ENCODE measurements at places on chromosomes 2 and 18.

GRCh38 chr2:233462826-233463470 is 103.6 kb downstream of the USP40 start:
- DNase-seq = no peak

GRCh38 chr2:31324016-31324633 is 90.2 kb downstream of the EHD3 start:
- DNase-seq = no peak

DNA sequence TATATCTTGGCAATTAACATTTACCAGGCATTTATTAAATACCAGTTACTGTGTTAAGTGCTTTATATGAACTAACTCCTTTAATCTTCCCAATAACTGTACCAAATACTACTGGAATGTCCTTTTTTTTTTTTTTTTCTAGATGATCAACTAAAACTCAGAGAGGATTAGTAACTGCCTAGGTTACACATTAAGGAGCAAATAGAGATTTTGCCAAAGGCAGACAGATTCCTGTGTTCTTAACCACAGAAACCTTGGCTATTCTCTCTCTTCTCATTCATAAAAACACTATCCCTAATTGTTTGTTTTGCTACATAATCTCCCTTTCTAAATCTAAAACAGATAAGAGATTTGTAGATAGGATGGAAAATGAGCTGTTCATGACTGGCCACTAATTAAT is 13.3 kb downstream of the DHX57 start:
- DNase-seq = no peak

- DNase-seq = no peak
Measured at GRCh38 chr18:24560511-24560981, 100.1 kb downstream of the HRH4 start.

DNA sequence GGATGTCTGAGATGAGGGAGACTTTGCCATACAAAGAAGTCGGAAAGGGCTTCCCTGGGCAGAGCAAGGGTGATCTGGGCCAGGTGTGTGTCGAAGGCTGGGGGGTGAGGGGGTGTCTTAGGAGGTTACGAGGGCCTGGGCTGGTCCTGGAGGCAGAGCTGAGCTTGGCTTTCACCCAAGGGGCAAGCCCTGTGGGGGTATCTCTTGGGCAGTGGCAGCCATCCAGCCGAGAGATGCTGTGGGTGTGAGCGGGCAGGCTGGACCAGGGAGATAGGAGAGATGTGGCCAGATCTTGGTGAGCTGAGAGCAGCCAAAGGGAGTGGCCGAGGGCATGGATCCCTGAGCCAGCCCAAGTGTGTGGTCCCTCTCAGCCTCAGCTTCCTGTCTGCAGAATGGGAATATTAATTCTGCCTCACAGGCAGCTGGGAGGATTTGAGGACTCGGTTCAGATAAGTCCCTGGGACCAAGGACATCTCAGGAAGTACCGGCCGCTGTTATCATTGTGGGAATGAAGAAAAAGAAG is 33.0 kb downstream of the MAL start:
- DNase-seq = no peak

DNA sequence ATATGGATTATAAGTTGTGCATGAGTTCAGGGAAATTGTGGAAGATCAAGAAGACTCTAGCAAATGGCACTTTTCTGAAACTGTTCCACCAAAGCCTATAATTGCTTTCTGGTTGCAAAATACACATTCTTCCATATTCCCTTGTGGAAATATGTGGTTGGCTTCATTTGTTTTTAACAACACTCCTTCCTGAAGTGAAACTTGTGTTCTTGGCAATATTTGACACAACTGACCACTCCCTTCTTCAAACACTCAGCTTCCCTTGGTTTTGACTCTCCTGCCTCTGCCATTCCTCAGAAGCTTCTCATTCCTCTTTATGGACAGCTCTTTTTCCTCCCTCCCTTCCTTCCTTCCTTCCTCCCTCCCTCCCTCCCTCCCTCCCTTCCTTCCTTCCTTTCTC is 192.3 kb downstream of the PMAIP1 start:
- DNase-seq = no peak

GRCh38 chr2:178418426-178418825 is 32.5 kb downstream of the PRKRA start:
- peak; percentile 74 for DNase-seq

DNA sequence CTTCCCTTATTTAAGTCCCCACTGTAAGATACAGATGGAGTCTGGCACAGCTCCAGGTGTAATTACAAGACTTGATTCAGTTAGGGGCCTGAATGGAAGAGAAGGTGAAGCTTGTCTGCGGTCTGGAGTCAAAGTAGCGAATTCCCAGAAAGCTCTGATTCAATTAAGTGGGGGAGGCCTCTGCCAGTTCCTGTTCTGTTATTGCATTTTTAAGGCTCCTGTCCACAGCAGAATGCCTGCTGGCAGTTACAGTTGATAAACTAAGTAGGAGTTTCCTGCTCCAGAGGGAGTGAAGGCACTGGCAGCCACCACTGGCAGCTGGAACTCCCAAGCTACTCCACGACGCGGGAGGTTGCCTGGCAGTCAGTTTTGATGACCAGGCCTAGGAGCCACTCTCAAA is 181.1 kb downstream of the SOCS6 start:
- DNase-seq = peak; percentile 12

- no peak for DNase-seq
Measured at GRCh38 chr2:71940695-71941094, 207.0 kb downstream of the CYP26B1 start.

GRCh38 chr2:154638783-154639182 is 59.7 kb upstream of the KCNJ3 start:
- DNase-seq = no peak

DNA sequence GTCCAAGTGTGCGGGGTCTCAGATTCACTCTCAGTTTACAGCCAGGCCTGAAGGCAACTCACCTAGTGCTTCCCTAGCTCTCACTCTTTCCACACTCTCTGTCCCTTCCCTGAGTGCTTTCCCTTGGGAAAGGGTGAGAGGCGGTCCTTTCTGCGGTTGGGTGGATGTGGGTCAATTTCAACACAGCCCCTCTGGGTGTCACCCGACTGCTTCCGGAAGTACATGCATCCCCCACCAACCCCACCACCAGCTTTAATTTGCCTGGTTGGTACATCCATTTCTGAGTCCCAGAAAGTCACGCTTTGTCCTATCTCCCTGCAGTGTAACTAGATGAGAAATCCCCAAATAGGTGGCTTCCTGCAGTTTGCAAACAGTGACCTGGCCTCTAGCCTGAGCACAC is 307.3 kb upstream of the MEIS1 start:
- no peak for DNase-seq

GRCh38 chr2:98308068-98308467 is 38.2 kb upstream of the CNGA3 start:
- peak; percentile 39 for DNase-seq

DNA sequence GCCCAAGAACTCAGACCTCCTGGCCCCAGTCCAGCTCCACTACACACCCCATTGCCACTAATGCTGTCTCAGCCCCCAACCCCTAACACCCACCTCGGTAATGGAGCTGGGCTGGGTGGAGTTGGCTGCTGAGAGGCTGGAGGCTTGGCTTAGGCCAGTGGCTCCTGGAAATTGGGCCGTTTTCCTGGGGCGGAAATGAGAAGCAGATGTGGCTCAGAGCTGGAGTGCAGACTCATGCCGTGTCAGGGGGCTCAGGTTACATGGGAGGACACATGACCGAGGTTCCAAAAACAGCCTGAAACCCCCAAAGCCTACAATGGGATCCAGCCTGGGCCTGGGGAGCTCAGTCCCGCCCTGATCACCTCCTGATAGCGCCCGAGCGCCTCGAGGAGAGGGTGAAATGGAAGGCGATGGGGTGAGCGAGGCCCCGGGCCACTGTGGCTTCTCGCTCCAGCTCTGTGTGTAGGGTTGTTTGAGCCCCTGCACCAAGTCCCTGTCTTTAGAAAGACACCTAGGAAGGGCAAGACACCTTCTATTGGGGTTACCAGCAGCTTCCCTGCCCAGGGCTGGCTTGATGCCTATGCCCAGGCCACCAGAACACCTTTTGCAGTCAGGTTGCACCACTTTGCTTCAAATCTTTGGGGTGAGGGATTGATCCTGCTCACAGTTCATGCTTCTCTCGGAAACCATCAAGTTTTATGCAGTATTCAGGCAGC is 175.7 kb upstream of the HAAO start:
- DNase-seq = peak; percentile 90

DNA sequence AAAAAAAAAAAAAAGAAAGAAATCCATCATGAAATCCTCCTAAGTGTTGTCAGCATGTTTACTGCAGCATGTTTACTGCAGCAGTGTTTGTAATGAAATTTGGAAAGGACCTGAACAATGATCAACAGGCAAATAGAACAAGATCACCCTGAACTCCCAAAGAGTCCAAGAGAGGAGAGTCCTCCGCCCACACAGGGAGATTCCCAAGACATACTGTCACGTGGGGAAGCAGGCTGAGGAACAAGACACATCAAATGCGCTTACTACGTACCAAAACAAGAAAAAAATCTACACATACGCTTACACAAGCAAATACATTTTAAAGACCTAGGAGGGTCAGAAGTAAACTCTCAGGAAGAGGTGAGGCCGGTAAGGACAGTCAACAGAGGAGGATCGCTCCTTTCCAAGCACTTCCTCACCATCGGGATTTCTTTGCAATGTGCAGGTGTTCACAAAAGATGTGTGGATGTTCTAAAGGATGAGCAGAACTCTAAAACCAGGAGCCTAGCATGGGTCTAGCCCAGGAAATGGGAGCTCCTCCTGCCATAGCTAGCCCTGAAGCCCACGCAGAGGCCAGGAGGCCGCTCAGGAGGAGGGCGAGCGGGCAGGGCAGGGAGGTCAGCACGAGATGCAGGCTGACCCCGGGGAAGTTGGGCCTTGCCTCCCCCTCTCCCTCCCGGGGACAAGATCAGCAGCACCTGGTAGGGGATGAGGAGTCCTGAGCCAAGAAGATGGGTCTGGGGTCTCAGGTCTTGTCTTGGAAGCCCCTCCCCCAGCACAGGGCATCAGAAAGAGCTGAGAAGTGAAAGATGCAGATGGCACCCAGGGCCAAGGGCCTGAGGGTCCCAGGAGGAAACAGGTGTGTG is 66.4 kb downstream of the ZNF516 start:
- peak; percentile 39 for DNase-seq

- peak; percentile 56 for DNase-seq
Measured at GRCh38 chr2:62787386-62787785, 81.9 kb downstream of the EHBP1 start.

DNA sequence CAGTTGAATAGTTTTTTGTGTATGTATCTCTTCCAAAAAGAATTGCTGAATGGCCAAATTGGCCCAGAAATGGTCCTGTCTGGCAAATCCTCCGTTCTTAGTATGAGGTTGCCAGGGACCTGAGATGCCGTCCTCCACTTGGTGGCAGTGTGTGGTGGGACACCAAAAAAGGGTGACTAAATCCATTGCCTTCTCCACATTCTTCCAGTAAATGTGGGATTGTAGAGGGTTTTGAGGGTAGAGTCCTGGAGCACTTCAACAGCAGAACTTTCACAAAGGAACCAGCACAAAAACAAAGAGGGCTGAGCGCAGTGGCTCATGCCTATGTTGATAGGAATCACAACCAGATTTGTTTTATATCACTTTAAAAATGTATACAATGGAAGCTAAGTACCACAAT is 199.9 kb downstream of the BCL2 start:
- DNase-seq = no peak

DNA sequence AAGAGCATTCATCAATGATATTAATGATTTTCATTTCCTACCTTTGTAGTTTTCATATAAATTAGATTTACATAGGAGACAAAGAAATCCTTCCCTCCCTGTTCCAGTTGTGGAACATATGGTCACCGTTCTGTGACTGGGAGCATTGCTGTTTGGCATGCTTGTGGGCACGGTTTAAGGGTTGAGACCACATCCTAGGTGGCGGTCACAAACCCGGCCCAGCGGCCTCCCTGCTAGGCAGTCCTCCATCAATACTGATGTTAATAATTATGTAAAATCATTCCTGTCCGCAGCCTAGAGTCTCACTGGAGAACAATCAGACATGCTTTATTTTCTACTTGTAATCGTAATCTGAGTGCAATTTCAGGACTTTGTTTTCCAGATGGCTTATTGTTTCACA is 117.9 kb downstream of the AGAP1 start:
- DNase-seq = no peak

DNA sequence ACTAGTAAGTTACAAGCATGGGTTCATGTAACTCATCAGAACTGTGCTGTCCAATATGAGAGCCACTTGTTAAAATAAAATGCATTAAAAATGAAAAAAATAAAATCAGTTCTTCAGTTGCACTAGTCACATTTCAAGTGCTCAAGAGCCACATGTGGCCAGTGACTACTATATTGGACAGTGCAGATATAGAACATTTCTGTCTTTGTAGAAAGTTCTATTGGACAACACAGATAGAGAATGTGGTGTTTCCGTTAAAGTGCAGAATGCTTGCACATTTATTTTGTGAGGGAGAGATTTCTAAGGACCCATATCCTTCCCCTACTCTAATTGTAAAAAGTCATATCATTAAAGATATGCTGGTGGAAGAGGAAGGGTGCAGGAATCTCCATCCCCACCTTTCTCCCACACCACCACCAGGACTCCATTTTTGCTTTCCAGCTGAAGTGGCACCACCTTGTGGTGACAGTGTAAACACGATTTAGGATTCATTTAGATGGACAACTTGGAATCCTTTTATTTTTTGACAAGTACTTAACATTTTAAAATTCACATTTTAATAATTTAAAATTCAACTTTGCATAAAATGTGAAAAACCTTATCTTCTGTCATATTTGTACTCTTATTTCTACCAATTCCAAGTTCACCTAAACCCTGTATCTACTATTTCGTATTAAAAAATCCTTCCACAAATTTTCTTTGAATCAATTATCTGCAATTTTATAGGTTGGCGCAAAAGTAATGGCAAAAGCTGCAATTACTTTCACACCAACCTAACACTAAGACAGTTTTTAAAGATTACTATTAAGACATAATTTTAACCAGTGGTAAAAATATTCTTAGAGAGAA is 9.4 kb upstream of the CD302 start:
- DNase-seq = peak; percentile 58

- no peak for DNase-seq
Measured at GRCh38 chr2:100809506-100809905, 10.4 kb upstream of the NPAS2 start.

GRCh38 chr2:215572341-215572848 is 136.5 kb upstream of the FN1 start:
- no peak for DNase-seq
